ENCODE measurements at places on chromosomes 7 and 10.

DNA sequence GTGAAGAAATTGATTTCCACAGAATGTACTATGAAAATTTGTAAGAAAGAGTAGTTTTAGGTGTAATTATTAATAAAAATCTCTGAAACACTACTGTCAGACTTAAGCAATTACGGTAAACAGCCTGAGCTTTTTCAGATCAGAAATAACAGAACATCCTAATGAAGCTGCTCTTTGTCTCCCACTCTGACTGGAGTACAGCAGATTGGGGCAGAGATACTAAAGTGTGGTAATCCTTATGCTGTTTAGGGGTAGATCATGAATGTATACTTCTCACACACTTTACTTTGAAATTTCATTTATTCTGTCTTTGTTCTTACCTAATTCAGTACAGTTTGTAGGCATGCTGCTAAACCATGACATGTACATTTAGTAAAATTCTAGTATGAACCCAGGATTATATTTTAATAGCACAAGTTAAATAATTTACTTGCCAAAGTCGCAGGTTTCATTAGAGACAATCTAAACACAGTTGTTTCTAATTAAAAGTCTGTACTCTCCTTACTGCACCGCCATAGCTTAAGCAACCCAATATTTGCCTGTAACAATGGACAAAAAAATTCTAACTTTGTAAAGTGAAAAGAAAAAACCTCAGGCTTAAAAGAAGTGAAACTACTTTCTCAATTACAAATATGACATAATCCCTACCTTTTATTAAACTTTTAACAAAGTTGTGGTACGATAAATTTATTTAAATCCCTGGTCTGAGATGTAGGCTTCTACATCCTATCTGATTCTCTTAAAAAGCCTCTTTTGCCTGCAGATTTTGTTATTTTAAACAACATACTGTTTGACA is 88.8 kb downstream of the KMT2E start:
- no peak for DNase-seq

DNA sequence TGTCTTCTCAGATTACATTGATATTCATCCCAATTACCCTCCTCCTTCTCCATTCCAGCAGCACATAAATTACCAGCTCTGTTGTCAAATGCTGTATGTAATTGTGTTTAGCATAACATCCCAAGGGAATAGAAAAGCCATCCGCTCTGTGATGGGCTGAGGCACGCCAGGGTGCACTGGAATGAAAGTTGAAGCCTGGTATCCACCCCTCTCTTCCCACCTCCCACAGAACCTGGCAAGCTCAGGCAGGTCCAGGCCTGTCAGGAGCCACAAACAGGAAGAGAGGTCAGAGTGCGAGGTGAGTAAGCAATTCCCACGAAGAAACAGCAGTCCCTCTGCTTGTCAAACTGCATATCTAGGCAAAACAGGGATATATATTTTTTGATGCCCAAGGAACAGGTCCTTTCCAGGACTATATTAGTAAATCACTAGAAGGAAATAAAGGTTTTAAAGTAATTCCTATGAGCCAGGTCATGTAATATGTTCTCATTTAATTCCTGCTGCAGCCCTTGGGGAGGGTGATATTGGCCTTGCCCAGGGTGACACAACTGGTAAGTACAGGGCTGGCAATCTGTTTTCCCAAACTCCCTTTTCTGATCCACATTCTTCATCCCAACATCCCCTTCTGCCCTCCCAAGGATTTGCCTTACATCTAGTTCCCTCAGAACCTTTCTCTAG is 155.6 kb upstream of the GHITM start:
- DNase-seq, result no peak

GRCh38 chr10:102007796-102008195 is 48.2 kb downstream of the ARMH3 start:
- DNase-seq, result no peak

GRCh38 chr7:155348806-155349205 is 51.1 kb downstream of the INSIG1 start:
- no peak for DNase-seq

DNA sequence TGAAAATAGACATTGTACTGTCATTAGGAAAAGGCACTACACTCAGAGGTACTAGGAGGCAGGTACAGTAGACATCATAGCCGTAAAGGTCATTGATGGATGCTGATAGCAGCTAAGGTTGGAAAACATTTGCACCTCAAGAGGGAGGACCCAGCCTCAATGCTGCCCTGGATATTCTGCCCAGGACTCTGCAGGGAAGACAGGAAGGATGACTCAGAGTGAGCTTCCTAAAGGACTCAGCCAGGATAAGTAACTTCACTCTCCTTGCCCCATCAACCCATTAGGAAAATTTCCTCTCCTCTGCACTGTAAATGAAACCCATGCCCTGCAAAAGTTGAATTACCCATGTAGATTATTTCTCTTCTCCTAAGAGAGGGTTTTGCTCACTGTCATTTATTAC is 617.9 kb upstream of the MKI67 start:
- DNase-seq, result no peak

DNA sequence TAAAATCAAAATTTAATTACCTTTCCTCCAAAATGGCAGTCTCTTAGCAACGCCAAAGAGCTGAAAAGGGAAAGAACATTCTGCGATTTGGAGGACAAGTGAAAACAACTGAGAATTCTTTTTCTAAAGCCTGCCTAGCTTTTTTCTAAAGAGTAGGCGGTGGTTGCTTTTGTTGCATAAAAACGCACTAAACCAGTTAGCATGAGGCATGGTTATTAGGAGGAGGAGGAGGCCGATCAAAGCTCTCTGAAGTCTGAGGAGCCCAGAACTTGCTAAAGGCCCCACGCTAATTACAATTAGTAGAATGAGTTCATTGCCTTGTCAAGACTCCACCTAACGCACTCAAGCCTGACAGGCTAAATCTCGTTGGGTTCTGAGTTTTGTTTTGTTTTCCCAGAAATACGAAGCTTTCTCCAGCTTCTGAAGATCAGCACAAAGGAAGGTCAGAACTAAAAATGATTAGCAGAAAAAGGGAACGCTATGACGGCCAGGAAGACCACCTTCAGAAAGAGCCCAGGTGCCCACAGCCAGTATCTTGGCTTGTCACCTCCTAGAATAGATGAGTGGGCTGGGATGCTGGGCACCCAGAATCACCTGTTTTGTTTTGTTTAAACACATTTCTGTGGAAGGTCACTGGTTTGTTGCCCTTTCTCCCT is 72.0 kb downstream of the FGFR2 start:
- no peak for DNase-seq

DNA sequence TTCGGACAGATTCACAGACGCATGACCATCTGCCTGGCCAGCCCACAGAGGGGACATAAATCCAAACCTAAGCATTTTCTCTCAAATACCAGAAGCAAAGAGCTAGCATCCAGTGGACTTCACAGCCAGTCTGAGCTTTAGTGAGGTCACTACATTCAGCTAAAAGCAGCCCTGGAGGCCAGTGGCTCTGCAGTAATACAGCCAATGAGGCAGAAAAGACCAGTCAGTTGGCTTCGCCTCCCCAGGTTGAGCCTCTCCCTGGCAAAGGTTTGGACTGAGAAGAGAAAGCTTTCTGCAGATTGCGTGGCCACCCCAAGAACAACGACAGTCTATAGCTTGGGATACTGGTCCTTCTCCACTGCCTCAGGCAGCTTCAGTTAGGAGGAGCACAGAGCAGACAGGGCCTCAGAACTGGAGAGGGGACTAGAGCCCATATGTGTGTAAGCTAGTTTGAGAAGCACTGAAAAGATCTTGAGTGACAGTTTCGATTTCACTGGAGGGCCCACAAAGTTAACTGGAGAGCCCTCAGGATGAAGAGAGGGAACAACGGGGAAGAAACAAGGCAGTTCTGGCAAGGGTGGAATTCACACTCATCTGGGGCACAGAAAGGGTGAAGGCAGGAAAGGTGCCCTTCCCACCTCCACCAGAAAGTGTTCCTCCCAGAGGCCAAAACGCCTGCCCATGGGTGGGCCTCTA is 3.8 kb downstream of the WDR91 start:
- no peak for DNase-seq

GRCh38 chr7:35605760-35606159 is 89.2 kb downstream of the HERPUD2 start:
- no peak for DNase-seq

- DNase-seq, result no peak
Measured at GRCh38 chr7:155167706-155168365, 97.7 kb downstream of the HTR5A start.

DNA sequence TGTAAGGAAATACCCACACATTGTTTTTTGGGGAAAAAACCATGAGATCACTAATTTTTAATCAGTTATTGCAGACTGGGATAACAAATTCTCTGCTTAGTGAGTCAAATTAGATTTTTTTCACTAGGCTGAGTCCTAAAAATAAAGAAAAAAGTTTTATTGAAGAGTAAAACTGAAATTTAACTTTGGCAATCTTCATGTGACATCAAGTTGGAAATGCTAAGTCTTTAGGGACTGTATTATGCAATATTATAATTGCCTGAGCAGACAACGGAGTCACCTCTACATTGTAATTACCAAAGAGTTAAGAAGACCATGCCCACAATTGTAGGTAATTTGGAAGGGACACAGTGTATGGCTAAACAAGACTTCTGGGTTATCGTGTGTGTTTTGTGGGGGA is 2.2 kb upstream of the CLEC5A start:
- no peak for DNase-seq

DNA sequence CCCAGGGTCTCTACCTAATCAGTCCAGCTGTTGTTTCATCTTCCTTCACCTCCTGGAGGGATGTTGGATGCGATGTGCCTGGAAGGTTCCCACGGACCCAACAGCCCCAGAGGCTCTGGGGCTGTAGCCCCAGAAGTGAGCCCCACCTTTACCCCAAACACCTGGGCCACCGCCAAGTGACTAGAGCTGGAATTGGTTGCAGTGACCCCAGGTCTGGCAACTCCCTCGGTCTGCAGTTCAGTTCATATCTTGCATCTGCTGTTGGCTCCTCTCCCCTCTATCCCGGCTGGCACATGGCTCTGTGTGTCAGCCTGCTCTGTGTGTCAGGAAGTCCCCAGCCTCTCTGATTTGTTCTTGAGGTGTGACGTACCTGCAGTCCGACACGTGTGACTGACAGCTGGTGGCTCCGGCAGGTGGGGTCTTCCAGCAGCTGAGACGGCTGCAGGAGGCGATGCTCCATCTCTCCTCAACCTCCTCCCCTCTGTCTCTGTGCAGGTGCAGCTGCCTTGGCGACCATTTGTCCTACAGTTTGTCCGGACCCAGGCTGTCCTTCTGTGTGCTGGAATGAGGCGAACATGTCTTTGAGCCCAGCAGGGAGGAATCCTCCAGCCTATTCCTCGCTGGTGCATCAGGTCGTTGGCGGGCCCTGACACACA is 38.6 kb downstream of the ELFN1 start:
- no peak for DNase-seq

- DNase-seq, result no peak
Measured at GRCh38 chr7:43572516-43573049, 10.3 kb upstream of the STK17A start.

GRCh38 chr7:18890134-18890533 is 227.3 kb downstream of the TWIST1 start:
- DNase-seq, result no peak

DNA sequence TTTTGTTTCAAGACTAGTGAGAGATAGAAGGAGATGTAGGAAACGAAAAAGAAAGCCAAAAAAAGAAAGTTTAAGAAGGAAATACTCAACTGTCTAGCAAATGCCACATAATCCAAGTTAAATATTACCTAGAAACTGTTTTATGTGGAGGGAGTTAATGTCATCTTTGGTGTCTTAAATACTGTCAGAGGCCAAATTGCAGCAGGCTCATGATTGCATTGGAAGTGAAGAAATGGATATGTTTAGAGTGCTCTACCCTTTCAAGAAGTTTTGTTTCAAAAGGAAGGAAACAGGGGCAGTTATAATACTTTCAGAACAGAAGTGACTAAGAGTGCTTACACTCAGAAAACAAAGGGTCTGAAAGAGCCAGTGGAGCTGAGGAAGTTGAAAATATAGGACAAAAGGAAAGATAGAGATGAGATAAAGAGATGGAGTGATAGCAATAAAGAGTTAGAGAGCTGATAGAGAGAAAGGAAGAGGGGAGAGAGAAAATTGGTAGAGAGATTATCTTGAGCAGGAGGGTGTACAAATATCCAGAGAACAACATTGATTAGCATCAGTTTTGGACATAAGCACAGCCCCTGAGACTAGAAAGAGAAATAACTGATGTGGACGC is 28.0 kb upstream of the GNAI1 start:
- no peak for DNase-seq

DNA sequence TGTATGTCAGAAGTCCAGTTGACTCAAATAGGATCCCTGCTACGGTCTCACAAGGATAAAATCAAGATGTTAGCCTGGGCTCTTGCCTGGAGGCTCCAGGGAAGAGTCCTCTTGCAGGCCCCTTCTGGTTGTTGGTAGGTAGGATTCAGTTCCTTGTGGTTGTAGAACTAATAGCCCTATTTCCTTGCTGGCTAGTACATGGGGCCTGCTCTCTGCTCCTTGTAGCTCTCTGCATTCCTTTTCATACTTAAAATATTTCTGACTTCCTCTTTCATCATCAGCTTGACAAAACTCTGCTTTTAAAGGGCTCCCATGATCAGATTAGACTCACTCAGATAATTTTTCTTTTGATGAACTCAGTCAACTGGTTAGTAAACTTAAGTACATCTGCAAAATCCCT is 756.7 kb downstream of the GATA3 start:
- no peak for DNase-seq

GRCh38 chr7:148882841-148883265 is 1.2 kb downstream of the EZH2 start:
- no peak for DNase-seq

DNA sequence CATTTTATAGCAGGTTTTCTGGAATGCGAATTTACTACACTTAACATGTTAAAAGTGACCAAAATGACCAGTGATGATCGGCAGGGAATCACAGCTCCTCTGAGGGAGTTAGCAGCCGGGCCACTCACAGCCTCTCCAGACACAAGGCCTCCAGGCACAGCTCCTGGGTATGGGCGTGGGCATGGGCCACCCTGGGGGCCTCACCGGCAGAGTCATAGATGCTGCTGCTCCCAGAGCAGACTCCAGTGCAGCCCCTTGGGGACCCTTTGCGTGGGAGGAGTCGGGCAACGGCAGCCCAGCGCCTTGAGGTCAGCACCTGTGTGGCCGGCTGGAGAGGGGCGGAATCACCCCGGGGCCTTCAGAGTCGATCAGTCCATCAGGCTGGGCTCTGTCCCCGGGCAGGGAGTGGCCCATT is 8.6 kb downstream of the KNDC1 start:
- DNase-seq, result no peak

DNA sequence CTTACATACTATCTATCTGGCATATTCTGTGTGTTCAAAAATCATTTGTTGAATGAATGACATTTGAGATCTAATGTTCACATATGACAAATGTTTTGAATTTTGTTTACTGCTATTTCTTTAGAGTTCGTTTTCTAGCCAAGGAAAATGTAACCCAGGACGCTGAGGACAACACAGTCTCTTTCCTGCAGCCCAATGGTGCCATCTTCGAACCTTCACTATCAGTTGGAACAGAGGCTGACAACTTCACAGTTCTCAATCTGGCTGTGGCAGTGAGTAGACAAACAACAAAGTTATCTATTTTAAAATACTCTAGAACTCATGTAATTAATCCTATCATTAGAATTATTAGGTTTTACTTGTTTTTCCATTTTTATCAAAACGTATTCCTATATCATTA is 22.5 kb downstream of the CD36 start:
- DNase-seq, result no peak

- no peak for DNase-seq
Measured at GRCh38 chr7:137484326-137484725, 140.8 kb upstream of the PTN start.

GRCh38 chr7:18082169-18082568 is 54.5 kb upstream of the PRPS1L1 start:
- DNase-seq, result no peak

Measured in stimulated activated CD8-positive, alpha-beta memory T cell treated with anti-CD3 and anti-CD28 coated beads, Interleukin-4, amount 100 ng/mL, for 4 hours (primary cell).